ENCODE measurements at places on chromosomes 5 and 9.

- peak; percentile 24 for DNase-seq
Measured at GRCh38 chr5:141564216-141564692, 54.5 kb downstream of the DIAPH1 start.

DNA sequence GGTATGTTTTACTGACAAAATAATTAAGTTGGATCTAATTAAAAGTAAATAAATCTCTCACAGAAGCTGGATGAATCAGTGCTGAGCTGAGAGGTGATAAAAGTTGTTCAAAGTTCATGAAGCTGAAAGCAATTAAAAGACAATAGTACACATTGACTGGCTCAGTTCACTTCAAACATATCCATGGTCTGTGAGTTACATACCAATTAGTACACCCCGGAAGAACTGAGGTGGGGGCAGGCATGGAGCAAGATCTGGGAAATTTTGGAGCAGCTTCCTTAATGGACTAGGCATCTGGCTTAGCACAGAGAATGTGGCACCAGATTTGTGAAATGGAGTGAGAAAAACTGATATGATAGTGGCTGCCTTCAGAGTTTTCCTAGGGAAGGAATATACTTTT, 152.7 kb downstream of the ATP10B start:
- no peak for DNase-seq

GRCh38 chr9:136170006-136170901, 34.7 kb downstream of the LHX3 start:
- DNase-seq: peak; percentile 22

- no peak for DNase-seq
Measured at GRCh38 chr5:75435096-75435495, 76.3 kb downstream of the CERT1 start.

- DNase-seq: no peak
Measured at GRCh38 chr5:139574641-139575312, 13.6 kb downstream of the UBE2D2 start.

- DNase-seq: no peak
Measured at GRCh38 chr9:27112235-27112634, 3.2 kb downstream of the TEK start.

DNA sequence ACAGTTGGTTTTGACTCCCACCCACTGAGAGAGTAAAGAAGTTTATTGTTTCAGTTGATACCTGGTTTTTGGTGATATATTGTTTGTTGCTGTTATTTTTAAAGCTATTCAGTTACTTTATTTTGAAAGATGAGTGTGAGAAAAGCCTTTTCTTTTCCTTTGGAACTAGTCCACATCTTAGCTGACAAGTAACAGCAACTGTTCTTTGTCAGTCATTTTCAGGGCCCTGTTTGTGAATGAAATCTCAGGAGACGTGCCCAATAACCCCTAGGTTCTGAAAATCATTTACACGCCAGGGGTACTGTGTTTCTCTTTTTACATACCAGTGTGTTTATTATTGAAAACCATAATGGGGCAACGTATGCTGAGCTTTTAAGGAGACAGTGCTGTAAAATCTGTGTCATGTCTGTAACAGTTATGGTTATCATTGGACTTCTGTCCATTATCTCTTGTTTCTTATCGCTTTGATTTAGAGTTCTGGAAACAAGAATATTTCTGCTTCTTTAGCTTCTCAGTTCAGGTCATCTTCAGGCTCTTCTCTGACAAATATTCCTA, 75.0 kb downstream of the LIX1 start:
- DNase-seq: no peak

- no peak for DNase-seq
Measured at GRCh38 chr9:82302968-82303655, 314.5 kb downstream of the SPATA31D1 start.

GRCh38 chr9:69066955-69067354, 31.4 kb downstream of the FXN start:
- no peak for DNase-seq

DNA sequence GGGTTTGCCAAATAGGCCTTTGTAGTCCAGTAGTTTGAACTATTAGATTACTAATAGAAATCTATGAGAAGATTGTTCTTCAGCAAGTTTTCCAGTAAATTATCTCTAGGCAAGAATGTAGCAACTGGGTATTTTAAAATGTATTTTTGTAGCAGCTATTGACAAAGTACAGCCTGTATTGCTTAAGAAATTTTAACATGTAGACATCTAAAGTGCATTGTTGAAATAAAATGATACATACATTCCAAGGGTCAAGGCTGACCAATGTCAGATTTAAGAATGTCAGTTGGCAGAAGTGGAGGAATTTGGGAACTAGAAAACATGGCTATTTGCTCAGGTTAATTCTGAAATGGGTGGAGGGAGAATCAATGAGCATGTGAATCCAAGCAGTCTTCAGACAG, 57.5 kb upstream of the ZSWIM6 start:
- no peak for DNase-seq

- no peak for DNase-seq
Measured at GRCh38 chr9:93122721-93123221, 11.3 kb downstream of the NINJ1 start.

GRCh38 chr5:83285661-83286398, 185.7 kb upstream of the VCAN start:
- DNase-seq: no peak

DNA sequence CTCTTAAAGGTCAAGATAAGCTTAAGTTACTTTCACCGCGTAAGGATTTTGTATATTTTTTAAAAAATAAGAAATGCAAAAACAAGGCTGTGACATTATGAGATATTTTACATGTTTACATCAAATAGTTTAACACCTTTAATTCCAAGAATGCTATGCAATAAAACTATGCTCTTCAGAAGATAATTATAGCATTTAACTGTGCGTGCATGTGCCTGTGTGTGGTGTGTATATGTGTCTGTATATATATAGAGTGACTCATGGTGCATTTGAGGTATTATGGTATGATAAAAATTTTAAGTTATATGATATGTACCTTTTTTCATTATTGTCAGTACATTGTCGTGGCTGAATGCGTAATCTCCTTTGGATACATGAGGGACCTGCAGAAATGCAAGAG, 539.3 kb downstream of the PDE4D start:
- DNase-seq: no peak

- DNase-seq: no peak
Measured at GRCh38 chr9:90969021-90969675, 167.5 kb downstream of the SYK start.

GRCh38 chr5:179142434-179143198, 82.4 kb downstream of the ZNF354C start:
- DNase-seq: no peak

- no peak for DNase-seq
Measured at GRCh38 chr9:75414371-75415160, 326.3 kb downstream of the OSTF1 start.

GRCh38 chr5:77454123-77454522, 38.0 kb downstream of the WDR41 start:
- no peak for DNase-seq

GRCh38 chr9:69137311-69137710, 36.8 kb upstream of the TJP2 start:
- DNase-seq: no peak
